ENCODE measurements at places on chromosomes 7 and 10. TPM values are rescaled to one million over a fixed set of nuclear protein-coding genes. Genes with fewer than 3 reads are reported as not detected.

The KCNIP2 gene
- total RNA-seq = 0.45 TPM

DNA sequence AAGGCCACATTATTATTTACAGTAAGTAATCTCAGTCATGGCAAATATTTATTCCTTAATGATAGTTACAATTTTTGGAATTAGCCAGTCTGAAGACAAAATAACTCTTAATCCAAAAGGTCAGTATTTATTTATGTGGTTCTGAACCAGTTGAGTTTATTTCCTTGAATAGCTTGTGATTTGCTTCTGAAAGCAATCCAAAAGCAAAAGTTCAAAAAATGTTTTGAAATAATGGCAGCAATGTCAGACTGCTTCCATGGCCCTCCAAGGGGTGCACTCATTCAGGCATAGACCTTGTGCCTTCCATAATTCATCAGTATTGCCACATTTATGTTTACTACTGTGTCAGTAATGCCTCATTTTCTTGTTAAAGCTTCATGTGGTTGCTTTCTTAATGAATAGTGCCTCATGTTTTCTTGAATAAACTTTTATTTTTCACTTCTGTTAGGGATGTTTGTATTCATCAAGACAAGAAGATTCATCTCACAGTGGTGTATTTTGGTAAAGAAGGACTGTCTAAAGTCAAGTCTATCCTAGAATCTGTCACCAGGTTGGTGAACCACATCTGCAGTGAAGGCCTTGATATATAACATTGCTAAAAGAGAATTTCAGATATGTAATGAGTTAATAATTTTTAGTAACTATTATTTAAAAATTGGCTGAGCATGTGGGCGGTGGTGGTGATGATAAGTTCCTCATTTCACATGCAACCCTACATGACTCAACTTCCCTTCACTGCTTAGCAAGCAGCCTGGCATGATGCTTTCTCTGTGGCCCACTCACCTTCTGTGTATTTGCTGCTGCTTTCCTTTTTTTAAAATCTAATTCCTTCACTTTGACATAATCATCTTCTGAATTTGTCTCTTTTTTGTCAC lies 22.0 kb downstream of the CSGALNACT2 start:
- no peak for DNase-seq

DNA sequence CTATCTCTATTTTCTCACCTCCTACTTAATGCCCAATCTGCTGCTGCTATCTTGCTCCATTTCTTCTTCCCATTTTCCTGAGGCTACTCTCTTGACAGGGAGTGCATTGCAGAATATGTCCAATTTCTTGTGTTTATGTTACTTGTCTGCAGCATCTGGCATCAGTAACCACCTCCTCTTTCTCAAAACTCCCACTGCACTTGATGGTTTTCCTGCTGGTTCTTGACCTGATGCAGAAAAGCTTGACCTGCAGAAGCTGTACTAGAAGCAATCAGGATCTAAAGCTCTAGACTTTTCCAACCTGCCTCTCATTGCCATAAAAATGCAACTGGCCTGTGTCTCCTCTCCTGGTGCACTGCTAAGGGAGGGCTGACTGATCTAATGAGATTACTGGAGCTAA lies 287.8 kb downstream of the ZEB1 start:
- no peak for DNase-seq

GRCh38 chr7:107026166-107026565 lies 18.3 kb upstream of the PRKAR2B start:
- DNase-seq = no peak

- DNase-seq = no peak
These were observed 364.6 kb downstream of the PAXIP1 start for GRCh38 chr7:154638286-154638685.

The IL6 gene
- 0.56 TPM for total RNA-seq

DNA sequence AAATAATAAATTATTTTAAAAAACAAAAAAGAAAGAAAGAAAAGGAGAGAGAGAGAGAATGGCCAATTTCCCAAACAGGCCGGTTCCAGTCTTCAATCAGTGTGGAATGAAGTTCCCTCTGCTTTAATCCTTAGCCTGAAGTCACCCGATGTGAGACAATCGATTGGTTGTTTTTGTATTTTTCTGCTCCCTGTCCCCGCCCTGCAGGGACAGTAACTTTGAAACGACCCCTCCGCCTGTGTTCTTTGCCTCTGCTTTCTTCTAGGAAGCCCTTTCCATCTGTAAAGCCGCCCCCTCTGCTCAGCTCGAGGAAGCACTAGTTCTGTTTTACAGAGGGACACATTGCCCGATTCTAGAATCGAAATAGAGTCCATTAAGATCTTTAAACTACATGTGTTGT lies 33.4 kb downstream of the FOXL3 start:
- DNase-seq = no peak

DNA sequence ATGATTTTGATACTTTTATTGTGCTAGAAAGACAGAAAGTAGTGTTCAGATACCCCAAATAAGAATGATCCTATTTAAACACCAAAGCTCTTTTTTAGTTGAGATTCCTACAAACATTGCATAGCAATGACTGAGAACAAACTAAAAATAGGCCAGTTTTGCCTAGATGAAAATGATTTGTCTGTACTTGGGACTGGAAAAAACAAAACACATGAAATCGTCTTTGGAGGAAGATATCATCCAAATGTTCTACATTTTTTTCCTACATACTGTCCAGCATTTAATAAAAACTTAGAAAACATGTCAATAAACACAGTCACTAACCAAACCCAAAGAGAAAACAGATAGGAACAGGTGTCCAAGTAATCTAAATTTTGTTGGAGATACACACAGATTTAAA lies 111.6 kb upstream of the MEOX2 start:
- peak; percentile 13 for DNase-seq

The AKR1C4 gene
- not detected for total RNA-seq

DNA sequence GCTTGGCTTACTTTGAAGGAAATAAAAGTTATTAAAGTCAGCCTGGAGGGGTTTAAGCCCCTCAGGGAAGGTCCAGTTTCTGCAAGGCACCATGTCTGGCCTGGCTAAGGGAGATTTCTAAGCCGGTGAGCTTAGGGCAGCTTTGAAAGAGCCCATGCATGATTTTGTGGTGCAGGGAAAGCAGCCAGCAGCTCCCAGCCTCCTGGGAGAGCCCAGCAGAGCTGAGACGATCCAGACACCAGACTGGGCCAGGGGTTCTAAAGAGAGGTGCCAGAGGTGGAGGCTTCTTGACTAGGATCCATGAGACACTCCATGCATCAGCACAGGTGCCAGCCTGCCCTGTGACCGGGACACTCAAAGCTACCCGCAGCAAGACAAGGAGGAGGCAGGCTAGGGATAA lies 59.6 kb upstream of the MKX start:
- no peak for DNase-seq

- no peak for DNase-seq
These were observed 74.2 kb downstream of the ZRANB1 start for GRCh38 chr10:125016123-125016522.

DNA sequence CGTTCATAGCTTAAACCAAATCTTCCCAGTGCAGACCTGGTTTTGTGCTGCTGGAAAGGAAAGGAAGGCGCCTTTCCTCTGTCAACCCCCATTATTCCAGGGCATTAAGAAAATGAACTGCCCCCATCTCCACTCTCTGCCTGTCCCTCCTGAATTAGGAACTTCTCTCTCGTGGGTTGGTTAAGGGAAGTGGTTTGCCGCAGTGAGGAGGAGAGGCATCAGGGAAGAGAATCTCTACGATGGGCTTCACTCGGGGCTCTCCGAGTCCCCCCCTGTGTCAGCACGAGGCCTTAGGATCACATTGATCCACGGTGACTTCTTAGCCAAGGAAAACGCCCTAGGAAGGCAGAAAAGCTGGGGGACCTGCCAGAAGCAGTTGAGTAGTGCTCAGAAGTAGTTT lies 53.9 kb upstream of the LYZL2 start:
- no peak for DNase-seq

DNA sequence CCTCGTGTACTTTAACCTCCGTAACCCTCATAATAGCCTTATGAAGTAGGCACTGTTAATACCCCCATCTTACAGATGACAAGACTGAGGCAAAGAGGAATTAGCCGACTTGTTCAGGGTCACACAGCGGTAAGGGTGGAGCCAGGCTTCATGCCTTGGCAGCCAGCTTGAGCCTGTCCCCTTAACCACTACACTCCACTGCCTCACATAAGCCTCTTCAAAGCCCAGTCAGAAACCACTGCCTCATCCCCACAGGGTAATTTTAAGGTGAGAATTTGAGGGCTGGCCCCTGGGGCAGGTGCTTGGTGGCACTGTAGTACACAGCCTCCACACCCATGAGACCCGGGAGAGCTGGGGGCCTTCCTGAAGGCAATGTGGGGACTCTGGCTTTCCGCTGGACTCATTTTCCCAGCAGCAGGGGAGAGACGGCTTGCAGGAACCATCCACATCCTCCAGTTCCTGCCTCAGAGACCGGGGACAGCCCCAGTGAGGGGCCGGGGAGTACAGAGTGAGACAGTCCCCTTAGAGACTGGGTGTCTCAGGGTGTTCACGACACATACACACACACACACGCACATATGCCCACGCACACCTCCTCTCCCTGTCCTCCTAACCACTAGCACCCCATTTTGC lies 7.6 kb upstream of the C10orf105 start:
- no peak for DNase-seq

Data from myocyte (in vitro differentiated cells).